Endodermal cell (in vitro differentiated cells): ENCODE measurements at places on chromosomes 16 and 17. TPM values are rescaled to one million over a fixed set of nuclear protein-coding genes. Genes with fewer than 3 reads are reported as not detected.

- H3K4me1 ChIP-seq = no peaks in the 10 kb centered on the region
Measured at GRCh38 chr17:13520899-13521572, 80.7 kb downstream of the HS3ST3A1 start.

DNA sequence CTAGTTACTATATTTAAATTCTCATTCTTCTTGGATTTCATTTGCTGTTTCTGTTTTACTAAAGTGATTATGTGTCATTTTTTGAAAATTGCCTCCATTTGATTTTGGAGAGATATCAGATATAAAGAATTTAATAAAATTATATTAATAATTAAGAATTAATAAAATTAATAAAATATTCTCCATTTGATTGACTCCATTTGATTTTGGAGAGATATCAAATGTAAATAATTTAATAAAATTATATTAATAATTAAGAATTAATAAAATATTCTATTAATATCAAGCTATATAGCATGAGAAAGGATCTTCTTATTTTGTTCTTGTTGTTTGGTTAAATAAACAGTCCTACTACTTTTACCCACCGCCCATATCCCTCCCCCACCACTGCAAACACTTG is 23.0 kb downstream of the STXBP4 start:
- H3K36me3 ChIP-seq = peaks cover 5% of the 10 kb centered on the region
- no peak overlapping the region for H3K27ac ChIP-seq
- no peak overlapping the region for H3K4me3 ChIP-seq
- no peaks in the 10 kb centered on the region for H3K27me3 ChIP-seq
- H3K4me1 ChIP-seq = no peaks in the 10 kb centered on the region

GRCh38 chr17:600576-601243 is 113.9 kb downstream of the VPS53 start:
- no peak for DNase-seq
- no peaks in the 10 kb centered on the region for H3K4me1 ChIP-seq
- H3K4me3 ChIP-seq = no peak overlapping the region
- H3K27me3 ChIP-seq = no peaks in the 10 kb centered on the region

GRCh38 chr17:9646546-9646885 is 1.2 kb downstream of the USP43 start:
- peak; percentile 75 for DNase-seq
- H3K27me3 ChIP-seq = peaks cover 8% of the 10 kb centered on the region
- peak overlapping the region; percentile 87 for H3K4me3 ChIP-seq

The DDX52 gene
- total RNA-seq = 23.9 to 56.8 TPM (median 51.5 TPM) in 3 replicates

- H3K27ac ChIP-seq = no peak overlapping the region
- H3K4me3 ChIP-seq = peak overlapping the region; percentile 71
- no peak for DNase-seq
- peaks cover 2% of the 10 kb centered on the region for H3K4me1 ChIP-seq
- H3K27me3 ChIP-seq = peaks cover 89% of the 10 kb centered on the region
Measured at GRCh38 chr16:3171181-3171854, 16.7 kb upstream of the OR1F1 start.

DNA sequence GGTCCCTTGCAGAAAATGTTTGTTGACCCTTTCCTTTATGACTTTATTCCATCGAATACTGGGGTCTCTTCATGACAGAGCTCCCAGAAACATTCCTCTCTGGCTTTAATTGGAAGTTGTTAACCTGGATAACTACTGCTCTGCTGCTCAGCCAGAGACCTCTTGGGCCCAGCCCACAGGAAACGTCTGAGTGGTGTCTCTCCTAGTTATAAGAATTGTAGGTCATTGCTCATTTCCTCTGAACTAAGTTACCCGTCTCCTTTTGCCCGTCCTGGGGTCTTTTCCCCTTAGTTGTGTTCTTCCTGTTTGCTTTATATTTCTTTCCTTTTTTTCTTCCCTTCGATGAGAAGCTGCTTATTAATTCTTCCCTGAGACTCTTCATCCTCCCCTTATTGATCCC is 9.0 kb downstream of the MAP2K6 start:
- no peak for DNase-seq
- no peaks in the 10 kb centered on the region for H3K36me3 ChIP-seq
- no peak overlapping the region for H3K4me3 ChIP-seq
- no peaks in the 10 kb centered on the region for H3K27me3 ChIP-seq
- no peak overlapping the region for H3K27ac ChIP-seq

The NECAB2 gene
- total RNA-seq = 3.3 to 4.1 TPM (median 3.3 TPM) in 3 replicates

The ALDH3A1 gene
- 0.42 to 0.78 TPM (median 0.42 TPM) in 3 replicates for total RNA-seq

The ASGR1 gene
- total RNA-seq = 6.8 and 8.3 TPM in 2 replicates

The CA5A gene
- total RNA-seq = not detected in 3 replicates

GRCh38 chr16:57570301-57571070 is 28.0 kb downstream of the ADGRG5 start:
- no peaks in the 10 kb centered on the region for H3K36me3 ChIP-seq
- H3K4me1 ChIP-seq = no peaks in the 10 kb centered on the region
- DNase-seq = no peak
- H3K27ac ChIP-seq = no peak overlapping the region
- H3K4me3 ChIP-seq = no peak overlapping the region

- H3K27me3 ChIP-seq = no peaks in the 10 kb centered on the region
- peaks cover 7% of the 10 kb centered on the region for H3K36me3 ChIP-seq
- peak overlapping the region; percentile 83 for H3K27ac ChIP-seq
- peaks cover 22% of the 10 kb centered on the region for H3K4me1 ChIP-seq
Measured at GRCh38 chr17:78375401-78376151, 2.9 kb upstream of the PGS1 start.

GRCh38 chr16:7137560-7138330 is 194.9 kb upstream of the RBFOX1 start:
- no peak overlapping the region for H3K27ac ChIP-seq
- no peak overlapping the region for H3K4me3 ChIP-seq
- H3K27me3 ChIP-seq = no peaks in the 10 kb centered on the region
- DNase-seq = no peak
- H3K36me3 ChIP-seq = no peaks in the 10 kb centered on the region

- no peak overlapping the region for H3K4me3 ChIP-seq
- H3K36me3 ChIP-seq = peaks cover 7% of the 10 kb centered on the region
- DNase-seq = no peak
- H3K27me3 ChIP-seq = no peaks in the 10 kb centered on the region
- H3K4me1 ChIP-seq = no peaks in the 10 kb centered on the region
- H3K27ac ChIP-seq = no peak overlapping the region
Measured at GRCh38 chr17:32586666-32587065, 99.9 kb downstream of the CDK5R1 start.

The KRTAP4-1 gene
- total RNA-seq = not detected in 3 replicates

GRCh38 chr16:58535100-58535499 is 19.8 kb downstream of the SETD6 start:
- H3K4me3 ChIP-seq = no peak overlapping the region
- peaks cover 98% of the 10 kb centered on the region for H3K36me3 ChIP-seq
- no peak overlapping the region for H3K27ac ChIP-seq
- no peaks in the 10 kb centered on the region for H3K4me1 ChIP-seq

GRCh38 chr17:76000016-76000754 is 470 bp upstream of the CDK3 start:
- H3K4me3 ChIP-seq = no peak overlapping the region
- H3K4me1 ChIP-seq = no peaks in the 10 kb centered on the region

The HEATR9 gene
- total RNA-seq = not detected in 3 replicates

The CFAP97D1 gene
- 0.21 TPM in 1 of 3 replicates, not detected in the others for total RNA-seq

GRCh38 chr17:42980766-42981397 is 517 bp downstream of the RUNDC1 start:
- H3K36me3 ChIP-seq = peaks cover 19% of the 10 kb centered on the region
- peak overlapping the region; percentile 86 for H3K4me3 ChIP-seq
- no peaks in the 10 kb centered on the region for H3K27me3 ChIP-seq
- DNase-seq = peak; percentile 85
- H3K27ac ChIP-seq = peak overlapping the region; percentile 51

The MT1G gene
- total RNA-seq = 7.8 and 11.0 TPM in 2 replicates

- peak; percentile 94 for DNase-seq
- H3K4me3 ChIP-seq = peak overlapping the region; percentile 73
- H3K27ac ChIP-seq = no peak overlapping the region
- no peaks in the 10 kb centered on the region for H3K4me1 ChIP-seq
- H3K36me3 ChIP-seq = no peaks in the 10 kb centered on the region
- H3K27me3 ChIP-seq = peaks cover 4% of the 10 kb centered on the region
Measured at GRCh38 chr17:6853764-6854442, 22.4 kb upstream of the TEKT1 start.

GRCh38 chr17:74259667-74260524 is 14.1 kb upstream of the DNAI2 start:
- H3K4me3 ChIP-seq = no peak overlapping the region
- H3K4me1 ChIP-seq = peaks cover 13% of the 10 kb centered on the region
- H3K27me3 ChIP-seq = no peaks in the 10 kb centered on the region

- no peak overlapping the region for H3K4me3 ChIP-seq
- H3K27me3 ChIP-seq = no peaks in the 10 kb centered on the region
- no peaks in the 10 kb centered on the region for H3K4me1 ChIP-seq
- no peak for DNase-seq
- no peak overlapping the region for H3K27ac ChIP-seq
Measured at GRCh38 chr17:32464374-32464773, 20.1 kb downstream of the PSMD11 start.

DNA sequence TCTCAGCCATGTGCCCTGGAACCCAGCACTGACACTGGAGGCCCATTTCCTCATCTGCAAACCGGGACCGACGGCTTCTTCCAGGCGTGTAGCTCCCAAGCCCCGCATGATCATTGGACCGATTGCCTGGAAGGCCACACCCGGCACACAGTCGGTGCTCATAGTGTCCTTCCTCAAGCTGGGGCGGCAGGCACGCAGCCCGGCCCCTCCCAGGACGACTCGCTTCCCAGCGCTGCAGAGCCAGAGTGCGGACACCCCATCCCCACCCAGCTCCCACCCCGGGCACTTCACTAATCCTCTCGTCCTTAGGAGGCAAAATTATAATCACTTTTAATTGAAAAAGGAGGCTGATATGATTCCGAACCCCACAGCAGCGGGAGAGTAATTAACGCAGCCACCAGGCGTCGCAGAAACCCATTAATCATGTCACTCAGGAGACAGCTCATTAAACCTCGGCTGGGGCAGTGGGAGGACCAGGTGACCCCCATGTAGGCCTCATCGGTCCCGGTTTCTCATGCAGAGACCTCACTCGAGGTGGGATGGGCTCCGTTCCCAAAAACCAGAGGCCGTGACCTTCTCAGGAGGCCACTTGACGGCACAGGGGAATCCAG is 33.1 kb downstream of the ZNF469 start:
- H3K27me3 ChIP-seq = no peaks in the 10 kb centered on the region
- H3K4me3 ChIP-seq = no peak overlapping the region
- H3K4me1 ChIP-seq = no peaks in the 10 kb centered on the region

The AIPL1 gene
- 0.14 TPM in 1 of 2 replicates, not detected in the other for total RNA-seq

DNA sequence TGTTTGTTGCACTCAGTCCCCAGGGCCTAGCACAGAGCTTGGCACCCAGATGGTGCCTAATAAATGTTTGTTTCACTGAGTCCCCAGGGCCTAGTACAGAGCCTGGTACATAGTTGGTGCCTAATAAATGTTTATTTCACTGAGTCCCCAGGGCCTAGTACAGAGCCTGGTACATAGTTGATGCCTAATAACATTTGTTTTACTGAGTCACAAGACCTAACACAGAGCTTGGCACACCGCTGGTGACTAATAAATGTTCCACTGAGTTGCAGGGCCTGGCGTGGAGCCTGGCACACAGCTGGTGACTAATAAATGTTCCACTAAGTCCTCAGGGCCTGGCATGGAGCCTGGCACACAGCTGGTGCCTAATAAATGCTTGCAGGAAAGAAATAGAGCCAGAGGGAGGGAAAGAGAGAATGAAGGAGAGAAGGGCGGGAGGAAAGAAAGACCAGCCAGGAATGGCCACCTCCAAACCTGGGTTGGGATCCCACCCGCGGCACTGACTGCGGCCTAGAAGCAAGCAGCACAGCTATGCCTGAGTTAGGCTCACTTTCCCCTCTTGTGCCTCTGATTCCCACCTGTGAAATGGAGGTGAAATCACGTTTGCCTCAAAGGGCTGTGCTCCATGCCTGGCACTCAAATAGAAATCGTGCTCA is 7.5 kb downstream of the SLC5A11 start:
- no peaks in the 10 kb centered on the region for H3K27me3 ChIP-seq
- no peaks in the 10 kb centered on the region for H3K36me3 ChIP-seq
- H3K4me1 ChIP-seq = no peaks in the 10 kb centered on the region
- H3K27ac ChIP-seq = no peak overlapping the region

DNA sequence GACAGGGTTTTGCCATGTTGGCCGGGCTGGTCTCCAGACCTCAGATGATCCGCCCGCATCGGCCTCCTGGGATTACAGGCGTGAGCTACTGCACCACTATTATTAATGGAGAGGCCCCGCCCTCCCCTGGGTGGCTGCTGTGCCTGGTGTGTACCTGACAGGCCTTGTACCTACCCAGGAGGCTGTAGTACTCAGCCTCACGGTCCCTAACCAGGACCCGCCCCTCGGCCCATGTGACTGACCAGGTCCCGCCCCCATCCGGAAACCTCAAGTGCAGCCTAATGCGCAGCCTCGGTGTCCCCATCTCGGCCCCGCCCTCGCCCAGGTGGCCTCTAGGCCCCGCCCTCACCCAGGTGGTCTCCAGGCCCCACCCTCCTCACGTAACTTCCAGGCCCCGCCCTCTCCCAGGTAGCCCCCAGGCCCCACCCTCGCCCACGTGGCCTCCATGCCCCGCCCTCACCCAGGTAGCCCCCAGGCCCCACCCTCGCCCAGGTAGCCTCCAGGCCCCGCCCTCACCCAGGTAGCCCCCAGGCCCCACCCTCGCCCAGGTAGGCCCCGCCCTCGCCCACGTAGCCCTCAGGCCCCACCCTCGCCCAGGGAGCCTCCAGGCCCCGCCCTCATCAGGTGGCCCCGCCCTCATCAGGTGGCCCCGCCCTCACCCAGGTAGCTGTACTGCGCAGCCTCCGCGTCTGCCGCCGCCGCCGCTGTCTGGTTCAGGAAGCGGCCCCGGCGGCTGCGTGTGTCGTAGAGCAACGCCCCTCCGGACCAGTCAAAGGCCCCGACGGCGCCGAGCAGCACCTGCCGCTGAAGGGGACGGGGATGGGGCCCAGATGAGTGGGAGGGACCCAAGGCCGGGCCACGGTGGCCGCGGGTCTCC is 31.0 kb downstream of the HASPIN start:
- H3K4me1 ChIP-seq = no peaks in the 10 kb centered on the region
- no peak overlapping the region for H3K27ac ChIP-seq
- H3K27me3 ChIP-seq = no peaks in the 10 kb centered on the region
- no peaks in the 10 kb centered on the region for H3K36me3 ChIP-seq
- DNase-seq = peak; percentile 100

The NT5M gene
- 5.5 and 6.5 TPM in 2 replicates for total RNA-seq

GRCh38 chr16:69483611-69484010 is 59.2 kb downstream of the CYB5B start:
- no peaks in the 10 kb centered on the region for H3K27me3 ChIP-seq
- H3K36me3 ChIP-seq = no peaks in the 10 kb centered on the region
- peaks cover 5% of the 10 kb centered on the region for H3K4me1 ChIP-seq
- no peak overlapping the region for H3K4me3 ChIP-seq
- peak; percentile 74 for DNase-seq

GRCh38 chr17:16639438-16639837 is 14.2 kb downstream of the ZNF624 start:
- no peak overlapping the region for H3K27ac ChIP-seq
- H3K27me3 ChIP-seq = no peaks in the 10 kb centered on the region
- H3K4me3 ChIP-seq = no peak overlapping the region
- no peak for DNase-seq

DNA sequence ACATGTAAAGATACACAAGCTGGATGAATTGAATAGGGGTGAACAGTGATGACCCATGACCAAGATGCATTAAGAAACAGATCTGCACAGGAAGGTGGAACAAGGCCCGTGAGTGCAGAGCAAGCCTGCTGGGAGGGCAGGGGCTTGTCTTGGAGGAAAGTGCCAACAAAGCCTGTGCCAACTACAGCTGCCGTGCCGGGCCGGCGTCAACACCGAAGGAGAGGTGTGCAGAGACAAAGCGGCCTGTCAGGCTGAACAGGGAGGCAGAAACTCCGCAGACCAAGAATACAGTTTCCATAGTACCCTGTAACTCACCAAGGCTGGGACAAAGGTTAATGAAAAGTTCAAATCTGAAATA is 46.7 kb downstream of the ANKRD11 start:
- peaks cover 5% of the 10 kb centered on the region for H3K4me1 ChIP-seq
- no peak for DNase-seq
- peak overlapping the region; percentile 57 for H3K27ac ChIP-seq
- no peak overlapping the region for H3K4me3 ChIP-seq
- no peaks in the 10 kb centered on the region for H3K27me3 ChIP-seq
